Nucleus accumbens (tissue), 56 donors: ENCODE measurements at places on chromosomes 4 and X.

- DNase-seq, result no peak
Measured at GRCh38 chr4:70908993-70909556, 6.9 kb downstream of the MOB1B start.

GRCh38 chr4:41124916-41125548, 89.3 kb downstream of the APBB2 start:
- DNase-seq, result no peak

GRCh38 chrX:16836371-16836770, 33.8 kb downstream of the RBBP7 start:
- no peak for DNase-seq

DNA sequence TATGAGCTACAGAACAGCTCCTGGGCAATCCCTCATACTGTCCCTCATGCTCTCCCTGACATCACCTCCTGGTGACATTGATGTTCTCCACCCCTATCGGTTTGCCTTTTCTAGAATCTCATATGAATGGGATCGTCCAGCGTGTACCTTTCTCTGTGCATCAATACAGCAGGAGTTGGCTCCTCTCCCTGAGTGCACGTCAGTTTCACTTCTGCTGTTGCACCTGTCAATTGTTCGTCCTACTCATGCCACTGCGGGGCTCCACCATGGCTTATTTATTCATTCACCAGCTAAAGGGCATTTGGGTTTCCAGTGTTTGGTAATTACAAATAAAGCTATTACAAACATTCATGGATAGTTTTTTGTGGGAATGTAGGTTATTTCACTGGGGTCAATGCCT, 269.1 kb upstream of the ZFP42 start:
- DNase-seq, result no peak

DNA sequence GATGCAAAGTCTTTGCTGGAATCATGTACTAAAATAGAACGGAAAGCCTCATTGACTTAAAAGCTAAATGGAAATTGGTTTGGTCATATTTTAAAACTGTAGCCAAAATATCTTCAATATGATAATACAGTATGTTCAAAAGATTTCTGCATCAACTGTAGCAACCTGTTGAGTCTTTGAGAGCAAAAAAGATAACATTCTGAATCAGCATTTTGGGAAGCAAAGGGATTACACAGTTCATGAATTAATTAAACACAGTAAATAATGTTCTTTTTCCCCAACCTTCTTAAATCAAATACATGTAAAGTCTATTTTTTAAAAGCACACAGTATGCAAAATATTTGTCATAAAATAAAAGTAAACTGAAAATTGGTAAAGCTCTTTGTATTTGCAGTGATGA, 50.5 kb downstream of the DCHS2 start:
- DNase-seq, result no peak

DNA sequence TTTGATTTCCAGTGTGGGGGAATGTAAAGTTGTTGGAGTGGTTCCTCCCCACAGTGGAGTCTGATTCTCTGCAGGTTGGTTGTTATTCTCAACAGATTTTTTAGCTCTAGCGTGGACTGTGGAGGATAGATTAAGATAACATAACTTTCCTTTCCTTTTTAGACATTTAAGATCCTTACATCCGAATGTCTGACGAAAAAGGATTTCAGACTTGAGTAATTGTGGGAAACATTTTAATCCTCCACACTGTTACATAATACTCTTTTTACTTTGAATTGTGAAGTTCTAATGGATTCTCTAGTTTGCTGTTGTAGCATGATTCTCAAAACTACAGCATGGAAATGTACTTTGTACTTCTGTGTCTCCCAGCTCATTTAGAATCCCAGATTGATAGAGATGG, 107.8 kb downstream of the ARHGAP10 start:
- no peak for DNase-seq

DNA sequence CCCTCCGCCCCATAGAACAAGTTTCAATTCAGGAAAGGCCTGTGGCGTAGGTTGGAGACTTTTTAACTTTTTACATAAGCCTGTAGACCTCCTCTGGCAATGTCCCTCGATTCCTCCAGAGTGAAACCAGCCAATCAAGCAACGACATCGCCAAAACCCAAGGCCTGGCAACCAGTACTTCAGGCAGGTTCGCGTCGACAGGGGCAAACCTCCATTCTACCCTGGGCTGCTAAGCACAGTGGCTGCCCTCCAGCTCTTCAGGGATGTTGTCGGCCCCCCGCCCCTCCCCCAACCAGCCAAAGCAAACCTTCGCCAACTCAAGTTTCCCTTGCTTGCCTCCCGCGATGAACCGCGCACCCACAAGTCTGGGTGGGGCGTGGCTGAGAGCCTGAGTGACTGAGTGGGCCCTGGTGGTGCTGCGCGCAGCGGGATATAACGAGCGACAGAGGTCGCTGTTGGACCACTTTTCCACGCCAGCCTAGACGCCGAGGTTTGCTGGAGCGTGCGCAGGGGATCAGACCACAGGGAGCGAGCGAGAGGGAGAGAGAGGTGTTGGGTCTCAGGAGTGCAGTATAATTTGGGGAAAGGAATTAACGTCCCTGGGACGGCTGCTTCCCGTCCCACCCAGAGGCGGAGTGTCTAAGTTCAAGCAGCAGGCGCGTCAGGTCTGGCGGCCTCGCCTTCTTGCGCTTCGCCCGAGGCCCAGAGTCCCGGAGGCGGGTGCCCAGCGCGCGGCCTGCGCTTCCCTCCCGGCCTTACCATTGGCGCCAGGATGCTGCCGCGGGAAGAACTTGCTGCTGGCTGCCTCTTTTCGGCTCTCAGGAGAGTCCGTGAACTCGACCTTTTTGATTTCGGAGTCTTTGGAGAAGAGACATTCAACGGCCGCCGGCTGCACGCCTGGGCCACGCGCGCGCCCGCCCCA, 9.0 kb upstream of the PITX2 start:
- no peak for DNase-seq
